Fibroblast of skin of right quadriceps (primary cell): ENCODE measurements at places on chromosomes 1 and 21.

GRCh38 chr1:11301601-11302000, 28.6 kb downstream of the UBIAD1 start:
- no peak for DNase-seq

DNA sequence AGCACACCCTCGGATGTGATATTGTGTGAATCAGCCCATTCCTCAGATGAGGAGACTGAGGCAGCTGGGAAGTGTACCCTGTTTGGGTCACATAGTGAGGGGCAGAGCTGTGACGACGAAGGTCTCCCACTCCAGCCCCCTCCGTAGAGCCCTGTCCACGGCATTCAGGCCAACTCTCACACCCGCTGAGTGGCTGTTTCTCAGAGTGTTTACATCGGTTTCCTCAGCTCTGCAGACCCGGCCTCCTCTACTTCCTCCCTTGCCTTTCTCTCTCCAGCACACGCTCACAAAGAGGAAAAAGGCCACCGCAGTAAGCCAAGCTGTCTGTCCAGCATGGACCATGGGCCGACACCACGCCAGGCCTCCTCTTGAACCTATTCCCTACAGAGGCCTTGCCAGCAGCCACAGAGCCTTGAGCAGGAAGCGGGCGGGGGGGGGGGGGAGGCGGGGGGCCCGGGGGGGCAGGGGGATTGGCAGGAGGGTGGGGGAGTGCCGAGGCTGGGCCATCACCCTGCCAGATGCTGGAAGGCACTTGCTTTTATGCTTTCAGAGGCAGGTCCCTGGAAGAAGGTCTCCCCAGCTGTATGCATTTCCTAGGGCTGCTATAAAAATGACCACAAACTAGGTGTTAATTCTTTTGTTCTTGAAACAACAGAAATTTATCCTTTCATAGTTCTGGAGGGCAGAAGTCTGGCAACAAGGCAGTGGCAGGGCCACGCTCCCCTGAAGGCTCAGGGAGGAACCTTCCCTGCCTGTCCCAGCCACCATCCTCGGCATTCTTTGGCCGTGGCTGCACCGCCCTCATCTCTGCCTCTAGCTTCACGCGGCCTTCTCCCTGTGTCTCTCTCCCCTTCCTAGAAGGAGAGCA, 178.4 kb downstream of the PSMG1 start:
- DNase-seq: no peak

DNA sequence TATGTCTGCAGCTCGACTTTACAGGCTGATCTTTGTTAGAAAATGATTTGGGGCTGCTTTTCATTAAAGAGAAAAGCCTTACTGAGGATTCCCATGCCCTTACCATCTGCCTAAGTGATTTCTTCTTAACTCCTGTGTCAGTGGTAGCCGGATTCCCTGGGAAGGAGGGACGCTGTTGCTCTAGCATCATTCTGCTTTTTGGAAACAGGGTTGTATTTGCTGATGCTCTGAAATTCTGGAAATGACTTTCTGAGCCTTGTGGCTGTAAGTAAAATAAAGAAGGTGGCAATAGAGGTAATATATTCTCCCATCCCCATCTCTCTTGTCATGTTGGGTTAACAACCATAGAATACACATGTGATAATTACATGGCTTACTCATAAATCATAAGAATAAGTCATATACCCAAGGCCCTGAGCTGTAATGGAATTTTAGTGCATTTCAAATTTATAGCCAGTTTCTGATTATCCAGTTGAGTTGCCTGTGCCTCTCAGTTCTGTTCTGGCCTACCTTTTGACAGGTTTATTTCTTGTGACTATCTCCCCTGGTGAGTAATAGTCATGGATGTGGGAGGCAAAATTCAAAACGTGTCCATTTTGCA, 74.4 kb downstream of the AK4 start:
- no peak for DNase-seq

DNA sequence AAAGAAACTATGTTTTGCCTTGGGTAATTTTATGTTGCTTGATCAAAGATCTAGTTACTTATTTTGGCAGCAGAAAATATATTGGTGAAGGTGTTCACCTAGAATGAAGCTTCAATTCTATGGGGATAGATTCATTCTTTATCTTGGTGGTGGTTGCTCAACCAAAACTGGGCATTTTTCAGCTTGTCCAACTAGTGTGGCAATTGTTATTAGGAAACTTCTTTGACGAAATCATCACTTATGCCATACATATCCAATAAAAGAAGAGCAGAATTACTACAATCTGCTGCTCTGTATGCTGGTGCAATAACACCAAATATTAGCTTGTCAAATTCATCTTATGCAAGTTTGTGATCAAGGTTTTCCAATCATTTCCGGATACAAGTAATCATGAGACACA, 26.8 kb upstream of the TMPRSS15 start:
- DNase-seq: no peak

DNA sequence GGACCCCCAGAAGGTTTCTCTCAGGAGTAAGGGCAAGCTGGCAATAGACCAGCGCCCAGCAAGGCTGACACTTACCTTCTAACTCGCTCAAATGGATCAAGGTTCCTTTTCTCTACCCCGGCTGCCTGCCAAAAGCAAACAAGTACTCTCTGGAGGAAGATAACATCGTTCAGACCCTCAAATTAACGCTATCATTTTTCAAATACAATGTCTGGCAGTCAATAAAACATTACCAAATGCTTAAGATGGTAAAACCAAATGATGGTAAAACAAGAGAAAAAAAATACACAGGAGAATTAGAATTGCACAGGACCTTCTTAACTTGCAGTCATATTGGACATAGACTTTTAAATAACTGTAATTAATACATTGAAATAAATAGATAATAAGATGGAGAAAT, 148.1 kb downstream of the SPATA46 start:
- no peak for DNase-seq

GRCh38 chr1:12434174-12434573, 183.8 kb downstream of the DHRS3 start:
- DNase-seq: peak; percentile 76

DNA sequence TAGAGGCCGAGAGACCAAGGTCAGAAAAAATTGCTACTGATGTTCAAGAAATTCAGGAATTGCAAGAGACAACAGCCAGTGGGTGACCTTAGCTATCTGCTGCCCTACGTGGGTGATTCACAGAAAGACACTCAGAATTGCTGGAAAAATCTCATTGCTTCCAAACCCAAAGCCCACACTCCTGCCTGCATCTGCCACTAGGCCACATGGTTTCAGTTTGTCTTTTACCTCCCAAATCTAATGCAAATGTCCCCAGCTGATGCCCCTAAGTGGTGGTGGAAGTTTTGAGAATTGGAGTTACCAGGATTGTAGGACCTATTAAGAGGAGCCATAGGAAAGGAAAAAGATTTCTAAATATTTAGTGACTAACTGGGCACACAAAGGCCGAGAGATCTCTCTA, 341.5 kb upstream of the CHRM3 start:
- DNase-seq: no peak
